HT1080 (cell line): ENCODE measurements at places on chromosomes 13 and 19.

DNA sequence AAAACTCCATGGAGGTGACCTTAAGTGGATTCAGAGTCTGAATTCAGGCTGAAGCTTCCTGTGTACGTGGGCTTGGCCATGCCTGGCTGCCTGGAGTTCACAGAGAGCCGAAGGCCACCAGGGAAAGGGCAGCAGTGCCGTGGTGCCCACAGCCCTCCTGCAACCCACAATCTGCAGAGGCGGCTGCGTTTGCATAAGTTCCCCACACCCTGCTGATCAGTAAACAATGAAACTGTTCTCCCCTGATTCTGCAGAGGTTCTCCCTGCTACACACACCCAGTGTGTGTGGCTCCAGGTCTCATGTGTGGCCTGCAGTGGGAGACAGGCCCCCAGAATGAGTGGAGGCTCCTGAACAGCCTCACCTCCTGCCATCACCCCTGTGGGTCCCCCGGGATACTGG is 126.9 kb upstream of the SLC7A1 start:
- DNase-seq, result no peak

- DNase-seq, result no peak
Observed at GRCh38 chr19:38502410-38503076, 69.1 kb downstream of the RYR1 start.

- no peak for DNase-seq
Observed at GRCh38 chr19:19606021-19606420, 12.5 kb downstream of the PBX4 start.

- DNase-seq, result no peak
Observed at GRCh38 chr19:45391346-45391745, 13.5 kb downstream of the PPP1R13L start.

DNA sequence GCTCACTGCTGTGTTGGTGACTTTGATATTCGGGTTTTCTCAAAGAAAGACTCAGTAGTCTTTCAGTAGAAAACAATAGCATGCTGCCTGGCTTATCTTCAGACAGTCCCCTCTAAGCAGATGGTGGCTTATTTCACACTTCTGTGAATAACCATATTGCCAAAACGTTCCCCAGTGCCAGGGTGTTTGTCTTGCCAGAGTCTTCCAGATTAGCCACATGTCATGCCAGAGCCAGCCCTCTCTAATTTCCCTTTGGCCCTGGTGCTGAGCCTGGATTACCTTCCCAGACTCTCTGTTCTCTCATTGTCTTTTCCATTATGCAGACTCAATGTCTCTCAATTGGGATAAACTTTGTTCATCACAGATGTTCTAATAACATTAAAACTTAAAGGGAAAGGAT is 488.0 kb upstream of the ATXN8OS start:
- DNase-seq, result no peak

- DNase-seq, result peak; percentile 18
Observed at GRCh38 chr13:73715911-73716510, 418.2 kb downstream of the KLF12 start.

DNA sequence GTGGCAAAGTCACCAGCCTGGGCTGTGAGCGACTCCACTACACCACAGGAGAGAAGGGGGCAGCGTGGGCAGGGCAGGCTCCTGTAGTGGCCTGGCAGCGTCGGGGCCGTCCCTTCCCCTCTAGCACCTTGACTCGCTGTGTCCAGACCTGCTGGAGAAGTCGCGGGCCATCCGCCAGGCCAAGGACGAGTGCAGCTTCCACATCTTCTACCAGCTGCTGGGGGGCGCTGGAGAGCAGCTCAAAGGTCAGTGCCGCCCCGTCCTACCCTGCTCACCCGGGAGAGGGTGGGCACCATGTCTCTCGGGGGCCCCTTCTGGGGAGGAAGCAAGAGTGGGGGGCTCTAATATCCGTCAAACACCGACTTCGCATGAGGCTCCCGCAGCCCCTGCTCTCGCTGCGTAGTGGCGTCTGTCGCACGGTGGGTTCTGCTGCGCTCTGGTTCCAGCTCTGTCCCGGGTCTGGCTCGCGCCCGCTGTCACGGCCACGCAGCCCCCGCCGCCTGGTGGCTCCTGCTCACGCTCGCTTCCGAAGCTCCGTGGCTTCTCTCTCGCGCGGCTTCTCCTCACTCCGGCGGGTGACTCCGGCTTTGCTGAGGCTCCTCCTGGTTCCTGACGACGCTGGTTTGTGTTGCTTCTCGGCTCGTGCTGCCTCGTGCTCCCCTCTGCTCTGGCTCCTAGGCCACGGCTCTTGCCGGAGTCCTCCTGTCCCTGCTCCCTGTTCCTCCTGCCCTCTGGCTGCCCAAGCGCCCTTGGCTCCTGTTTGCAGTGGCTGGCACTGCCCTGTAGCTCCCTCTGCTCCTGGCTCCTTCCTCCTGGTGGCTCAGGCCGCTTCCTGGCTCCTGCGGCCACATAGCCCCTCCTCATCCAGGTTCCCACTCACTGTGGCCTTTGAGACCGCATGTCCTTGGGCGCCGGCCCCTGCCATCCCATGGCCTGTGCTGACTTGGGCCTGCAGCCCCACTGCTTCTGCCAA is 27.2 kb downstream of the MYH14 start:
- DNase-seq, result no peak

DNA sequence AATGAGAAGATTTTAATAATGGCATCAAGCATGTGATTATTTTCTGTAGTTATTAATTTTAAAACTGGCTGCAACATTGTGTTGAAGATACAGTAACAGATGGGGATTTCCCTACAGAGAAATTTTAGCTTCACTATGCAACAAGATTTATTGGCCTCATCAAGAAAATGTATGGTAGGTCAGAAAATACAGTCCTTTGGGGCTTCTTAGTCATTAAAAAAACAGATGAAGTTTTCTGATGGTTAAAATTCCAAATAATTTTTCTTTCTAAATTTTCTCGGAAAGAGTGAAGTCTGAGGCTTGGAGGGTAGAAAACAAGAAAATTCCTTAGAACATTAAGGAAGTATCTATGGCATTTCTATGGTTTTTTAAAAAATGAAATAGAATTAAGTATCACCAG is 1790.8 kb upstream of the PCDH20 start:
- DNase-seq, result no peak

DNA sequence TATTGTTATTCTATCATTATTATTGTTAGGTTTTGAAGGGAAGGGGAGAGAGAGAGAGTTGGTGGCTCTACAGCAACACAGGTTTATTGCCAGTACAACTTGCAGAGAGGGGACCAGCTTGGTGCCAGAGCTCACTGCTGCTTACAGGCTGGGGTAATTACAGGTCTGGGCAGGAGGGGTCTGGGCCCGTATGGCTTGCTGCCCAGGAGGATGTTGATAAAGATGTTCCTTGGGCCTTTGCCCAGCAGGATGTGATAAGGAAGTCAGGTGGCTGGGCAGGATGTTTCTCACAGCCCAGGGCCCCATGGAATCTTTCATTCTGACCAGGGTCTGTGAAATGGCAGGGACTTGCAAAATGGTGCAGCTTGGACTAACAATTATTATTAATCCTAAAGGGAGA is 64.2 kb upstream of the ZNF599 start:
- DNase-seq, result no peak

- no peak for DNase-seq
Observed at GRCh38 chr19:39236527-39236926, 8.3 kb downstream of the IFNL3 start.

GRCh38 chr19:2494447-2495129 is 18.7 kb downstream of the GADD45B start:
- no peak for DNase-seq

GRCh38 chr19:58518256-58519086 is 1.1 kb downstream of the ZBTB45 start:
- DNase-seq, result no peak

- no peak for DNase-seq
Observed at GRCh38 chr13:24606486-24607170, 73.6 kb upstream of the ATP12A start.

DNA sequence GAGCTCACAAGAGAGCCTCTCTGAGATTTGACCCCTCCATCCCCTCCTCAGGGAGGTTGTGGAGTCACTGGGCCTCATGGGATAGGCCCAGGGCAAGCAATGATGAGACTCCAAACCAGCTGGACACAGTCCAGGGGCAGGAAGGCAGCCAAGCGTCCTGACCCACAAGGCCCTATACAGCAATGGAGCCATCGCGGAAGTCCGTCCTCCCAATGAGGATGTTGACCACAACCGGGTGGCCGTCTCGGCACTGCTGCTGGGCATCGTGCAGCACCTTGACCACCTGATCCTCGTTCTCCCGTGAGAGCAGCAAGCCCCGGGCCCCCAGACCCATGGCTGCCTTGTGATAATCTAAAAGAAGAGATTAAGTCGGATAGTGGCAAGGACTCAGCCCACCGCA is 7.9 kb downstream of the SYDE1 start:
- no peak for DNase-seq

- DNase-seq, result no peak
Observed at GRCh38 chr19:38596057-38596981, 21.4 kb downstream of the MAP4K1 start.

DNA sequence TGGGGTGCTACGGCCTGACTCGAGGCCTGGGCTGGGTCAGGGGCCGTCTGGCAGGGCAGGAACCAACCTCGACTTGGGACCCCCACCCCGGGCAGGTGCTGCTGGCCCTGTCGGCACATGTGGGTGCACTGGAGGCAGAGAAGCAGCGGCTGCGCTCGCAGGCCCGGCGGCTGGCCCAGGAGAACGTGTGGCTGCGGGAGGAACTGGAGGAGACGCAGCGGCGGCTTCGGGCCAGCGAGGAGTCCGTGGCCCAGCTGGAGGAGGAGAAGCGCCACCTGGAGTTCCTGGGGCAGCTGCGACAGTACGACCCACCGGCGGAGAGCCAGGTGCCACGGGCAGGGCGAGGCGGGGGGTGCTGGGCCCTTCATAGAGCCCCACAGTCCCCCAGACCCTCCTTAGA is 5.9 kb downstream of the KLC3 start:
- DNase-seq, result no peak
